NCI-H510A (cell line): ENCODE measurements at places on chromosomes 7 and 10.

DNA sequence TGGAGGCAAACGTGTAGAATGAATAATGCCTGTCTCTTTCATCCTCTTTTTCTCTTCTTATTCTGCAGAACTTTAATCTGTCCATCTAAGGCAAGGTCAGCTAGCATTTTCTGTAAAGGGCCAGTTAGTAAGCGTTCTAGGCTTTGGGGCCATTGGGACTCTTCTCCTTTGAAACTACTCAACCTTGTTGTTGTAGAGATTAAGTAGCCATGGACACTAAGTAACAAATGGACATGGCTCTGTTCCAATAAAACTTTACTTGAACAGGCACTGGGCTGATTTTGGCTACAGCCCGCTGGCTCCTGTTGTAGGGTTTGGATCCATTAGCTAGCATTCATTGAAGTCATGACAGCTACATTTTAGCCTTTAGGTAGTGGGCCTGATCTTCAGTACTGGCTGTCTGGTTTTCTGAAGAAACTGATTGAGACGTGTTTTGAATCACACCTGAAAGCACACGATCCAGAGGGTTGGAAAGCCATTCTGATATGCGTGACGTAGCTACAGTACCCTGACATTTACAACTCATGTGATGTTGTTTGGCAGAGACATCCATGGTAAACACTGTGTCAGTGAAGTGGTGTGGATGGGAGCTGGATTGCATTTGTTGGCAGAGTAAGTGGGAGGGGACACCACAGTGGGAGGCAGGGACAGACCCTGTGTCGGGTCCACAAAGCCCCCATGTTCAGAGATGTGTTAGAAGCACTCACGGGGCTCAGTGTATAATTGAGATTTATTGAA lies 92.5 kb downstream of the MTPN start:
- no peak for DNase-seq

GRCh38 chr7:103811997-103812396 lies 177.5 kb downstream of the RELN start:
- no peak for DNase-seq

DNA sequence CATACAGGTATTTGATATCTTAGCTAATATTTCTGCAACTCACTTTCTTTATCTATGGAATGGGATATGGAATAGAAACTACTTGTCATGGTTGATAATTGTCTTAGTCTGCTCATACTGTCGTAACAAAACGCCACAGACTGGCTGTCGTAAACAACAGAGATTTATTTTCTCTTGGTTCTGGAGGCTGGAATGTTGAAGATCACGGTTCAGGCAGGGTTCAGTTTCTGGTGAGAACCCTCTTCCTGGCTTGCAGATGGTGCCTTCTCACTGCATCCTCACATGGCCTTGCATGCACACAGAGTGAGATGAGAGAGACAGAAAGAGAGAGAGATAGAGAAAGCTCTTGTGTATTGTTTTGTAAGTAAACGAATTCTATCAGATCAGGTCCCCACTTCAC lies 332.7 kb upstream of the MAGI2 start:
- DNase-seq = no peak

DNA sequence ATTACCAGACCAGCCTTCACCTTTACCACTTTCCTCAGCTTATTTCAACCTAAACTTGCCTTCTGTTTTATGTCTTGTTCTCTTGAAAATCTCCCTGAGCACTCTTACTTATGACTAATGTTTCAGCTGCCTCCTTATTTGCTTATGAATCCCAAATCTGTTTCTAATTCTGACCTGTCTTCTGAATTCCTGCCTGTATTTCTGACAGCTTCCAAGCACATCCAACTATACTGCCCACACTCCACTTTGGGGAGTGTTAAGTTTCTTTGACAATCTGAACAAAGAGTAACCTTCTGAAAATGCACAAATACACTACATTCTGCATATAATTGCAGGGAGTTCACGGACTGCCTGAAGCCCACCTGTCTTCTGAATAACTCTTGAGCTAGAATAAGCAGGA lies 48.7 kb downstream of the ARMC3 start:
- DNase-seq = no peak

- DNase-seq = no peak
These were observed 88.0 kb downstream of the PTPN20 start for GRCh38 chr10:46999217-46999616.

DNA sequence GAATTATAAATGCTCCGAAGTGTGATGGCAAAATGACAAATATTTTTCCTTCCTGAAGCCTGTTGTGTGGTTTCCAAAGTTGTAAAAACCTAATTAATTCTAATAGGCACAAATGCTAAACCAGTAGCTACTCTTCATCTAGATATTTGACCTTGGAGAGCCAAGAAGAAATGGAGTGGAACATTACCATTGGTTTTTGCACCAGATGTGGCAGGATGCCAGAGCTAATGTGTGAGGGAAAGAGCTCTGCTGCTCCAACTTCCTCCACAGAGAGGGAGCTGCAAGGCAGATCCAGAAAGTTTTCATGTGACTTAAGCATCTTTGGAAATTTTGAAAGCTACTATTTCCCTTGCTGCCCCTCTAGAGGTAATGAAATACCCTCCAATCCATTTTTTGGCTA lies 65.1 kb upstream of the HPS1 start:
- DNase-seq = no peak

- DNase-seq = no peak
These were observed 527 bp upstream of the HERPUD2 start for GRCh38 chr7:35695473-35695850.

DNA sequence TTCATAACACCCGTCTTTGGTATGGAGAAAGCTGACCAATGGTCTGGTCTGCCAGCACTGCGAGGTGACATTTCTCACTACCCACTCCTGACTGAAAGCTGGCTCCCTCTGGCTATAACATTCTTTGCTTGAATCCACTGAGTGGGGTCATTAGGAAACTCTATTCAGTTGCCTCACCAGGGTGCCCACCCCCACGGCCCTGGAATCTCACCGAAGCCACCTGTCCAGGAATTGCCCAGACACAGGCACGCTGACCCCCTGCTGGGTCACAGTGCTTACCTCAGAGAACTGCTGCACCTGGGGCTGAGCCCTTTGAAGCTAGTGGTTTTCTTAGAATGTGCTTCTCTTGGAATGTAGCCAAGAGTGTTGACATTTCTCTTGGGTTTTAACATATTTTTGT lies 28.6 kb downstream of the HECW1 start:
- no peak for DNase-seq

GRCh38 chr10:33047655-33048054 lies 89.6 kb upstream of the ITGB1 start:
- DNase-seq = no peak
